Neuronal stem cell (in vitro differentiated cells): ENCODE measurements at places on chromosomes 1 and 21.

DNA sequence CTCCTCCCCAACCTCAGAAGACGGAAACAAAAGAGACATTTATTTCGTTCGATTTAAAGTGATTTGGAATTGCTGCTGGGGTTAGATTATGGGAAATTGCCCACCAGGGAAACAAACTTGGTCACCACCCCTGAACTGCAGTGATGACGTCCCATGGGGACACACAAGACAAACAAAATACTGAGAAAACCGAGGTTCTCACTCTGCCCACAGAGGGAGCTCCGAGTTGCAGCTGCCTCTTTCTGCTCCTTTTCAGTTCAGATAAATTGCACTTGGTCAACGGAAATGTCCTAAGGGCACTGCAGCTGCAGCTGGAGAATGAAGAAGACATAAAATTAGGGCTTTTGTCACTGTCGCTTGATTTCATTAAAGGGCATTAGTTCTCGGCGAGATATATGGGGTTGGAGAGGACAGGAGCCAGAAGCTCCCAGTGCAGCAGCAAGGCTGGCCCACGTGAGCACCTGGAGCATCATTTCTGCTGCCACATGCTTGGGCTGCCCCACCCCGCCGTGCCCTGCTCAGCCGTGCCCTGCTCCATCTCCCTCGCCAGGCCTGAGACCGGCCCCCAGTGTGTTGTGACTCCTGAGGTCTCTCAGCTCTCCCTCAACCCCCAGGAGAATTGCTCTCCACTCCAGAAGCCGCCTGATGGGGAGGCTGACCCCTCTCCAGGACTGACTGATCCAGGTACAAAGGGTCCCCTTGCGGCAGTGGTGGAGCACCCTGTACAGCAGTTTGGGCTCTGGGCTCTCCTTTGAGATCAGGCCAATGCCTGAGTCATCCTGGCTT, 231.7 kb upstream of the AJAP1 start:
- H3K27me3 ChIP-seq, result no peaks in the 10 kb centered on the region
- H3K4me3 ChIP-seq, result no peak overlapping the region
- H3K4me1 ChIP-seq, result peaks cover 6% of the 10 kb centered on the region

GRCh38 chr1:85116856-85117255, 68.6 kb upstream of the MCOLN3 start:
- H3K4me3 ChIP-seq, result no peak overlapping the region
- H3K27ac ChIP-seq, result no peak overlapping the region
- no peaks in the 10 kb centered on the region for H3K4me1 ChIP-seq
- no peaks in the 10 kb centered on the region for H3K27me3 ChIP-seq
- DNase-seq, result no peak
- no peaks in the 10 kb centered on the region for H3K36me3 ChIP-seq

GRCh38 chr1:3772715-3773571, at the start of gene SMIM1:
Gene SMIM1, plus strand, starts transcription at chr1:3772749. Its CDS starts 2,625 bp downstream, at chr1:3775374.
- peaks cover 10% of the 10 kb centered on the region for H3K27me3 ChIP-seq
- peak within 1 kb of the TSS; percentile 83 for H3K4me3 ChIP-seq
- H3K36me3 ChIP-seq, result no peaks in the 10 kb centered on the region

GRCh38 chr1:106787520-106787919, 269.0 kb upstream of the PRMT6 start:
- no peak for DNase-seq
- no peaks in the 10 kb centered on the region for H3K36me3 ChIP-seq
- H3K27ac ChIP-seq, result no peak overlapping the region

- no peaks in the 10 kb centered on the region for H3K4me1 ChIP-seq
- no peak for DNase-seq
- H3K4me3 ChIP-seq, result no peak overlapping the region
- H3K36me3 ChIP-seq, result no peaks in the 10 kb centered on the region
- H3K27me3 ChIP-seq, result no peaks in the 10 kb centered on the region
Measured at GRCh38 chr1:169999331-169999741, 75.2 kb downstream of the KIFAP3 start.

GRCh38 chr1:96804648-96805047, 83.1 kb downstream of the PTBP2 start:
- no peak overlapping the region for H3K4me3 ChIP-seq
- no peaks in the 10 kb centered on the region for H3K4me1 ChIP-seq
- no peak overlapping the region for H3K27ac ChIP-seq
- H3K27me3 ChIP-seq, result no peaks in the 10 kb centered on the region

- H3K27me3 ChIP-seq, result peaks cover 40% of the 10 kb centered on the region
- no peak overlapping the region for H3K27ac ChIP-seq
- no peaks in the 10 kb centered on the region for H3K36me3 ChIP-seq
- peak overlapping the region; percentile 77 for H3K4me3 ChIP-seq
Measured at GRCh38 chr1:217134857-217135568, 411.8 kb upstream of the ESRRG start.

DNA sequence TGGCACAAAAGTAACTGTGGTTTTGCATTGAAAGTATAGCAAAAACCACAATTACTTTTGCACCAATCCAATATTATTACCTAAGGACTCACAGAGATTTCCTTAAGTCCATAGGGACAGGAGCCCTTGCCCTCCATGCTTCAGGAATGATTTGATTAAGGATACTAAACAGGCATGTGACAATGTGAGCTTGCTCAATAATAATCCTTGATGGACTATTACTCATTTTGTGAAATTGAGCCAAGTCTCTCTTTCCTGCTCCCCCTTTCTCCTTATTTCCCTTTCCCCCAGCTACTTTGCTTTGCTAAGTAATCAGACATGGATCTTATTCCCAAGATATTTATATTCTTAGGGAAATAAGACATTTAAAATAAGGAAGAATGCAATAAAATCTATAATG, 21.6 kb upstream of the RGL1 start:
- no peak for DNase-seq
- no peak overlapping the region for H3K4me3 ChIP-seq
- no peaks in the 10 kb centered on the region for H3K27me3 ChIP-seq
- H3K4me1 ChIP-seq, result peaks cover 13% of the 10 kb centered on the region

DNA sequence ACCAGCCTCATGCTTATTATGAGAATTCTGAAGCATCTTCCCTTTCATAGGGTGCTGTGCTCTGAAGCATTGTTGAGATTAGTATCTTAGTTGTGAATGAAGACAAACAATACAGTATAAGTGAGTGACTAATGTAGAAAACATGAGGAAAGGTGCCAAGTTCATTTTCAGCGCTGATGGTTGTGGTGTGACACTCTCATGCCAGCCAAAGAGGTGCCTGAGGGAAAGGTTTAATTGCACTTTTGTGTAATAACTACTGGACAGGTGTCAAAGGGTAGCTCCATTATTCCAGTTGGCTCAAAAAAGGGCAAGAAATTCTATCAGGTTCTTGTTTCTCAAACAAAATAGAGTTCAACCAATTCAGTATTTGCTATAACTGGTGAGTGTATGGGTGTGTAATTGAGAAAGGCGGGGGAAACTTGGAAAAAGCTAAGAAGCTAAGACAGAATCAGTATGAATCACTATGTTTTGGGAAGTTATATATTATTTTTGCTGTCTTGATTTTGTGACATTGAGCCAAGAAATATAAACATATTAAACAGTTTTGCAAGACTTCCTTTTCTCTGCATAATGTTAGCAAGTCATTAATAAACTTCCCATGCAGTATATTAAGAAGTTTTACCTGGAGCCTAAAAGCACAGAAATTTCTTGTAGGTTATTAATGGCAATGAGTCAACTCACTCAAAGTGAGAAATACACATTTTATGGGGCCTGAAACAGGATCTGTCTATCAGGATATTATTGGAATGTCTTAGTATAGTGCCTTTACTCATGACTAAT, 31.8 kb downstream of the KCNK2 start:
- H3K4me3 ChIP-seq, result no peak overlapping the region
- no peaks in the 10 kb centered on the region for H3K36me3 ChIP-seq
- H3K27ac ChIP-seq, result no peak overlapping the region
- no peak for DNase-seq
- no peaks in the 10 kb centered on the region for H3K4me1 ChIP-seq
- H3K27me3 ChIP-seq, result no peaks in the 10 kb centered on the region

DNA sequence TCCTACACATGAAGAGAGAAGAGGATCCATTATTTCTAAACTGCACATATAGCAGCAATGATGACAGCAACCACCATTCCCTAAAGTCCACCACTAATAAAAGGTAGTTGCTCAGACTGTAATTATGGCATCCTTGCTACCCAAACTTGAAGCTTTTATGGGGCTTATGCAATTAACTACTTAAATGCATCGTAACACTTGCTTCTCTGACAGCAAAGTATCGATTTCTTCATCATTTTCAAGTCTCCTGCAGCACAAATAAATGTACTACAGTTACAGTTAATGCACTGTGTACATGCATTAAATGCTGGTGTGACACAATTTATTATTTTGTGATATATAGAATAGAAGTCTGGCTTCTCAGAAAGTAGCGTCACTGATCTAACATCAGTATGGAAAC, 241.7 kb downstream of the USH2A start:
- no peaks in the 10 kb centered on the region for H3K27me3 ChIP-seq
- peaks cover 3% of the 10 kb centered on the region for H3K4me1 ChIP-seq
- no peaks in the 10 kb centered on the region for H3K36me3 ChIP-seq

- DNase-seq, result no peak
- no peak overlapping the region for H3K27ac ChIP-seq
- no peak overlapping the region for H3K4me3 ChIP-seq
- H3K36me3 ChIP-seq, result peaks cover 76% of the 10 kb centered on the region
Measured at GRCh38 chr1:170538687-170539086, 6.7 kb downstream of the GORAB start.

DNA sequence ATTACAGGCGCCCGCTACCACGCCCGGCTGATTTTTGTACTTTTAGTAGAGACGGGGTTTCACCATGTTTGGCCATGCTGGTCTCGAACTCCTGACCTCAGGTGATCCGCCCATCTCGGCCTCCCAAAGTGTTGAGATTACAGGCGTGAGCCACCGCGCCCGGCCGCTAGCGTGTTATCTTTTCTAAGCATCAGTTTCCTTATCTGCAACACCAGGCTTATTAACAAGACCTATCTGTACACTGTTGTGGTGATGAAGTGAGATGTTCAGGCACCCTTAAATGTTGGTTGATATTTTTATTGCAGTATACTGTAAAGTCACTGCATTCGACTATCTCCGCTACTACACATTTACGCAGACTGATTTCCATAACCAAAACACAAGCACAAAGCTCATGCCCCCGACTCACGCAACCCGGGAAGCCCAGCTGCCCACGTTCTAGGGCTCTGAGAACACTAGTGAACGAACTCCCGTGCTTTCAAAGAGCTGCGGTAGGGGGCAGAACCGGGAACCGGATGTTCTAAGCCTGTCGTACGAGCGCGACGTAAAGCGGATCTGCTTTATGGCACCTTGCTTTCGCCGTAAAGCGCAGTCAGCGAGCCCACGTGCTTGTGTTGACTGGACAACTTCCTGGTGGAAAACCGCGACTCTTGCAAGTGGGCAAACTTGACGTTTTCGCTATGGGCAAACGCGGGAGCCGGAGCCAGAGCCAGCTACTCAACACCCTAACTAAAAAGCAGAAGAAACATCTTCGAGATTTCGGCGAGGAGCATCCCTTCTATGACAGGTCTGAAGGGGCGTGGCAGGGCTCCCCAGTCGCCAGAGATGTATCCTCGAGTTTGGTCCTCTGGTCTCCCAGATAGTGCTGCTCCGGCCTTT, at the start of gene UTP25:
UTP25 (plus strand) TSS at position 589 of the 879 bp plus-strand sequence; CDS start at position 681, 92 bp downstream.
- H3K27me3 ChIP-seq, result no peaks in the 10 kb centered on the region
- DNase-seq, result peak; percentile 87
- H3K4me3 ChIP-seq, result peak within 1 kb of the TSS; percentile 88
- H3K36me3 ChIP-seq, result peaks cover 2% of the 10 kb centered on the region
- peaks cover 5% of the 10 kb centered on the region for H3K4me1 ChIP-seq
- no peak within 1 kb of the TSS for H3K27ac ChIP-seq

- H3K27ac ChIP-seq, result no peak overlapping the region
- H3K36me3 ChIP-seq, result no peaks in the 10 kb centered on the region
- no peaks in the 10 kb centered on the region for H3K27me3 ChIP-seq
- no peaks in the 10 kb centered on the region for H3K4me1 ChIP-seq
- H3K4me3 ChIP-seq, result no peak overlapping the region
Measured at GRCh38 chr1:13950637-13951036, 250.6 kb downstream of the PRDM2 start.

- peaks cover 6% of the 10 kb centered on the region for H3K36me3 ChIP-seq
- no peak overlapping the region for H3K27ac ChIP-seq
- H3K27me3 ChIP-seq, result peaks cover 2% of the 10 kb centered on the region
- no peak for DNase-seq
- peaks cover 13% of the 10 kb centered on the region for H3K4me1 ChIP-seq
Measured at GRCh38 chr1:154996966-154997701, 3.7 kb downstream of the LENEP start.

DNA sequence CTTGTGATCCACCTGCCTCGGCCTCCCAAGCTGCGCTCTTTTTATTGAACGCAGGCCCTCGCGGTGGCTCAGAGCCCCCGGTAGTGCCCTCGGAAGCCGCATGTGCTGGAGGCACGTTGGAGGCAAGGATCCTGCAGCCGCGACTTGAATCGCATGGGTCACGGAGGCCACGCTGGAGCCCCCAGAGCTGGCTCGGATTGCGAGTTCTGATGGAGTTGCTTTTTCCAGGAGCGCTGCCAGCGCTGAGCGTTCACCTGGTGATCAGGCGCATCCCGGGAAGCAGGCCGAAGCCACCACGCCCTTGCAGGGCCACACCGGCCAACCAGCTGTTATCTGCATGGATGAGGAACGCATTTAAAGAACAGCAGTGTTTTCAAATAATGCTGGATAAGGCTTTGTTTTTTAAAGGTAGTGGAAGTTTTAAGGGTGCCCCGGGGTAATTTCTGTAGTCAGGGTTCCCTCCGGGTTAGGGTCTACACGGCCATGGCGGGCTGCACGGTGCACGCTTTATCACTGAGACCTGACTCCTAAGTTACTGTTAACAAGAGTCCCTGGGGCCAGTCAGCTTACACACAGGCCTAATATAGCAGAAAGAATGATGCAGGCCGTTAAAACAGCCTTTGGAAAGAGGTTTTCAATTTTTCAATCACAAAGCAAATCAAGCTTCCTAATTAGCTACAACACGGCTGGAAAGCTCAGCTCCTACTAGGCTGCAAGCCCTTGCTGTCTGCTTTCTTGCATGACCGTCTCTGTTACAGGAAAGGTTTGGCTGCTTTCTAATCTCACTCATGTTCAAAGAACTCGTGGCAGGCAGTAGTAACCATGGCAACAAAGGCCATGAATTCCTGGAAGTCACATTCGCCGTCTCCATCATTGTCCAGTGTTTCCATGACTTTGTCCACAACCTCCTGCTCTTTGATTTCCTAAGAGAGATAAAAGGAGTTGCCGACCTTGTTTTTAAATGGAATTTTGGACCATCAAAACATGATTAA, 6.0 kb downstream of the S100B start:
- H3K27me3 ChIP-seq, result no peaks in the 10 kb centered on the region
- H3K27ac ChIP-seq, result peak overlapping the region; percentile 29
- H3K4me1 ChIP-seq, result peaks cover 42% of the 10 kb centered on the region
- H3K36me3 ChIP-seq, result no peaks in the 10 kb centered on the region
- no peak overlapping the region for H3K4me3 ChIP-seq
- peak; percentile 45 for DNase-seq

DNA sequence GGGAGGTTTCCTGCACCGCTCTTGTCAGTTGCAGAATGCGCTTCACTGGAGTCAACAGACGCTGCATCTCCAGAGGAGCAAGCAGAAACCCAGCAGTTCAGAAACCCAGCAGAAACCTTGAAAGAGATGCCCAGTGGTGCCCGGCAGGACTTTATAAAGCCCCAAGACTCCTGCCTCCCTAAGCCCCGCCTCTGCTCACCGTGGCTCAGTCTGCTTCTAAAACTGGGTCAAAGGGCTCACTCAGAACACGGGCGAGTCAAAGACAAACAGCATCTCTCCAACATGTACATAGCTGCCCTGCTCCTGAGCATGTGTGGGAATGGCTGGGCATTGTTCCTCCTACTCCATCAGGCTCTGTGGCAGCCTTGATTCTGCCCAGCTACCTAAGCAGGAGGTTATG, at the start of gene HMGCS2:
HMGCS2 (minus strand) TSS at position 128 of the 400 bp plus-strand sequence; CDS start at position 67, 61 bp downstream.
- no peaks in the 10 kb centered on the region for H3K36me3 ChIP-seq
- DNase-seq, result no peak
- no peak within 1 kb of the TSS for H3K27ac ChIP-seq
- no peaks in the 10 kb centered on the region for H3K4me1 ChIP-seq

- peaks cover 8% of the 10 kb centered on the region for H3K4me1 ChIP-seq
- H3K27ac ChIP-seq, result no peak overlapping the region
- H3K27me3 ChIP-seq, result no peaks in the 10 kb centered on the region
- no peak for DNase-seq
- H3K36me3 ChIP-seq, result no peaks in the 10 kb centered on the region
- no peak overlapping the region for H3K4me3 ChIP-seq
Measured at GRCh38 chr1:39275836-39276507, 71.5 kb downstream of the MACF1 start.
